ENCODE measurements at places on chromosomes 7 and 10.

- no peak for DNase-seq
Observed at GRCh38 chr7:391961-392524, 102.1 kb downstream of the FOXL3 start.

DNA sequence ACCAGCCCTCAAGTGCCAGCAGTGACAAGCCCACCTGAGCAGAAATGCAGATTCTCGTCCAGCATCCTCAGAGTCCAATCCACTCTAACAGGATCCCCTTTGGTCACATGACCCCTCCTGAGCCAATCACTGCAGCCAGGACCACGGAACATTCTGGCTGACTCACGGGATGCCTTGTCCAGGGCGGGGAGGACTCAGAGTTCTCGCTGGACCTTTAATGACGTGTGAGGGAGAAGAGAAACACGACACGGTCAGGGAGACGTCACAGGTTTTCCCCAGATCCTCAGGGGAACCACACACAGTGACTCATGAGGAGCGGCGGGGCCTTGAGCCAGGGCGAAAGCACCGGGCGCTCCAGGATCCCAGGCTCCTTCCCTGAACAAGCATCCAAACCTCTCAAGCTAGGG lies 155.7 kb downstream of the PTPRN2 start:
- no peak for DNase-seq

- no peak for DNase-seq
Observed at GRCh38 chr7:5631152-5631551, 150.3 kb downstream of the RNF216 start.

GRCh38 chr7:155527664-155528063 lies 18.7 kb downstream of the CNPY1 start:
- no peak for DNase-seq

DNA sequence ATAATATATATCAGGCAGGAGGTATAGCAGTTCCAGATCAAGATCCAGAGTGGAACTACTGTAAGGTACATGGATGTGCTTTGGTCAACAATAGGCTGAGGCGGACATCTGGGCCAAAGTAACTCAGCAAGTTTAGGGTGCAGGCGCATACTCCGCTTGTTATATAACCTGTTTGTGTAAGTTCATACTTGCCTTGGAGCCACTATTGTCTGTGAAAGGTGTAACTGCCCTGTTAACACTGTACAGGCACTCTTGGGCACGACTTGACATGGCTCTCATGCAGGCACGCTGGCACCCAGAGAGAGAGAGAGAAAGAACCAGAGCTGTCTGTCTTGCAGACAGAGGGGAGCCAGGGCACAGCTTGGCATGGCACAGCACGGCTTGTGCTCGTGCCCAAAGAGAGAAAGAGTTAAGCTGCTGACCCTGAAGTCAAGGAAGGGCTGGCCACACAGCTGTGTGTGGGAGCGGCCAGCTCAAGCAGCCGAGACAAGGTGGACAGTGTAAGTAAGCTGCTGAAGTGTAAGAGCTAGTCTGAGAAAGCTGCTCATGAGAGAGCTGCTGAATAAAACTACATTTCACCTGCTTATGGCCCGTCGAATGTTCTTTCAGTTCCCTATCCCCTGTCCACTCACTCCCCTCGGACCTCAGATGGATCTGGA lies 47.8 kb upstream of the KAT6B start:
- DNase-seq: no peak

GRCh38 chr7:105204953-105205352 lies 183.8 kb downstream of the SRPK2 start:
- no peak for DNase-seq

GRCh38 chr7:3688842-3689241 lies 387.8 kb downstream of the SDK1 start:
- no peak for DNase-seq

- DNase-seq: no peak
Observed at GRCh38 chr10:75418293-75418692, 13.1 kb upstream of the LRMDA start.

DNA sequence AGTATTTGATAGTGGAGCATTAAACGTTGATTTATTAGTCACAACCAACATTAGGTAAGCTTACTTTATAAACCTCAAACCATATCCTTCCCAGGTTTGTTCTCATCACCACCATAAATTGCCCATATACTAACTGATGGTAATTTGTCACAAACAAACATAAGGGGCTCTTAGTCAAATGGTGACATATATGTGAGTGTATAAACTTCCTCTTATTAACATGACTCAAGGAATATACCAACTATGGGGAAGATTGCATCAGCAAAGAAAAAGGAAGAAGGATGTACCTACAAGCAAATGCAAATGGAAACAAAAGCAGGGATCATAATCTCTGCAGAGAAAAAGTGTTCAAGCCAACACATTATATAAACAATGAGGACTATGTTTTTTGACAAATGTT lies 418.2 kb upstream of the AKR1E2 start:
- DNase-seq: no peak
